Islet precursor cell (in vitro differentiated cells): ENCODE measurements at places on chromosomes 5 and 9.

DNA sequence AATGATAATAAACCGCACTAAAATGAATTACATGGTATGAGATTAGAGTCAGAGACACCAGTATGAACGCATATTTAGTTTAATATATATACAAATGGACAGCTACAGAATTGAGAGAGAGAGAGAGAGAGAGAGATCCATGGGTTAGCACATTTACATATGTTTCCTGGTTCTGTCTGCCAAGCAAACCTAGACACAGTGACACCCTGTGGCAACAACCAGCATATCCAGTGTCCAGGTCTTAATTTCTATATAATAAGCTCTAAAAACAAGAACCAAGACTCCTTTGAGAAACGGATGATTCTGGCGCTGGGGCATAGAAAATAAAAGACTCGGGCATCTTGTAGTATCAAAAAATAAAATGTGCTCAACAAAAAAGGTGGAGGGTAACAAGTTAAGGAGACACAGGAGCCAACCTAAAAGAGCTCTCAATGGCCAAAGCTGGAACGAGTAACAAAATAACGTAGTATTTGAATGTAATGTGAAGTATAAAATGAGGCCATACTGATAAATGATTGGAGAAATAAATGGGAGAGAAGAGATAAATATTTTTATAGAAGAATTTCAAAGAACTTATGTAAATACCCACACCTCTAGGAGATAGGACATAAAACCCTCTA, 84.5 kb downstream of the RFX3 start:
- DNase-seq: peak; percentile 65

DNA sequence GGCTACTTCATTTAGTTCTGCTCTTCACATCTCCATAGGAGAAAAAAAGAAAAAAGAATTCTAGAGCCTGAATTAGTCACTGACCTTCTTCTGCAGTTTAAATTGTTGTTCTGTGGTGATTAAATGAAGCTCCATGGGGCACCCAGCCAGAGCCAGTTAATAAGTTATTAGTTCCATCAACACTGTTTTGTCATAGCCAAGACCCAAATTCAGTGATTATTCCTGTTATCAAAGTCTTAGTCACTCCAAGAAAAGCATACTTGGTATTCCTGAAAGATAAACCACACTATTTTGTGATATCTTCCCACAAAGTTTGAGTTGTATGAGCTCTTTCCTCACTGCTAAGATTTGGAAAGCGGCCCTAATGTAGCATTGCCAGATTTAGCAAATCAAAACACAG, 134.8 kb upstream of the RGMB start:
- no peak for DNase-seq

GRCh38 chr9:63817622-63818518, 1467.1 kb downstream of the FOXD4L5 start:
- peak; percentile 88 for DNase-seq

DNA sequence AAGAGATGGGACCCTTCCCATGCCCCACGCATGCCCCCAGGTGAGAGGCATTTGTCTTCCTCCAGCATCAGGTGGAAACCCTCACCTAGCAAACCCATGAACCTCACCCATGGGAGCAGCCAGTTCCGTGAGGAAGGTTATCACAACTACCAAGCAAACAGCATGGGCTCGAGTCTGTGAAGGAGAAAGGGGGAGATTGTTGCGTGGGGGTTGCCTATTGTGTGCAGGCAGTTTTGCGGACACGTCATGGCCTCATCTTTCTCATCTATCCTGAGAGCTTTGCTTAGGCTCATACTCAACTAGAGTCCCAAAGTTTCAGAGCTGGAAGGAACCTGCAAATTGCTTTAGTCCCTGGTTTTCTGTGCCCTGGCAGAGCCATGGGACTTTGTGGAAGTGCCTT, 73.6 kb upstream of the TGFBR1 start:
- peak; percentile 27 for DNase-seq

DNA sequence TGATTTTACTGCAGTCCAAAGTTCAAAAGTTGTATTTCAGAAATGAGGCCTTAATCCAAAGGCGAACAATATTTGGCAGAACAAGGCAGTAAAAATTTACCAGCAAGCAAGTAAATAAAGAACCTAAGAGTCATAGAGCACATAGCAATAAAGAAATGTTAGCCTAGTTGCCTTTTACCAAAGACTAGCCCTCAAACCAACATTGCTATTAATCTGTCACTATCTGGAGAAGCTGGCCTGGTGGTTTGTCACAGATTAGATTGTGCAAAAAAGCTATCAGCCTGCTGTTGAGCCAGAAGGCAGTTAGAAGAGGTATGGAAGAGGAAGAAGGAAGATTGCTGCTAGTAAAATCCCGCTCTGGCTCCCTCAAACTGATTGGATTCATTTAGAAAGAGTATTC, 304.7 kb upstream of the KLF4 start:
- DNase-seq: no peak
